SK-N-SH treated with all-trans-retinoic acid at 6 μM for 48 hours (cell line): ENCODE measurements at places on chromosomes 4 and X.

DNA sequence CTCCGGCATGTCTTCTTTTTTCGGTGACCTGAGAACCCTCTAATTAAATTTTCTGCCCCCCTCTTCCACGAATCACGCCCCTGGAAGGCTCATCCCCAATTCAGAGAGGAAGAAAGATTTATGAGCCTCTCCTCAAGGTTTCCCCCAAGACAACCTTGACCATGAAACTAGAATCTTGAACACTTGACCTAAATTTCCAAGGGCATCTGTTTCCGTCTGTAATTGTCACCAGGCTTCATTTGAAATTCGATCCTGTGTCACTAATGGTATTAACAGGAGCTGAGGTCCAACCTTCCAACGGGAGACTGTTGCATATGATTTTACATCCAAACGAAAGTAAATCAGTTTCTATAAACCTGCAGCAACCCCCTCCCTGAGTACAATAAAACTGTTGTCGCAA is 139.9 kb upstream of the ZIC3 start:
- no peak for ATAC-seq

- peak; percentile 96 for ATAC-seq
Observed at GRCh38 chr4:121484633-121485032, 103.8 kb upstream of the QRFPR start.

GRCh38 chr4:16294455-16294854 is 68.2 kb upstream of the TAPT1 start:
- ATAC-seq: no peak

DNA sequence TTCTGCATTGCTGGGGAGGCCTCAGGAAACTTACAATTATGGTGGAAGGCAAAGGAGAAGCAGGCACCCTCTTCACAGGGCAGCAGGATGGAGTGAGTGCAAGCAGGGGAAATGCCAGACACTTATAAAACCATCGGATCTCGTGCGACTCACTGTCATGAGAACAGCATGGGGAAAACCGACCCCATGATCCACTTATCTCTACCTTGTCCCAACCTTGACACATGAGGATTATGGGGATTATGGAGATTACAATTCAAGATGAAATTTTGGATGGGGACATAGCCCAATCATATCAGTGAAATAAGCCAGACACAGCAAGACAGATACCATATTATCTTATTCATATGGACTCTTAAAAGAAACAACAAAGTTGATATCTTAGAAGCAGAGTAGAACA is 134.9 kb downstream of the C4orf33 start:
- ATAC-seq: no peak

GRCh38 chr4:147192679-147193078 is 247.0 kb upstream of the TTC29 start:
- no peak for ATAC-seq

DNA sequence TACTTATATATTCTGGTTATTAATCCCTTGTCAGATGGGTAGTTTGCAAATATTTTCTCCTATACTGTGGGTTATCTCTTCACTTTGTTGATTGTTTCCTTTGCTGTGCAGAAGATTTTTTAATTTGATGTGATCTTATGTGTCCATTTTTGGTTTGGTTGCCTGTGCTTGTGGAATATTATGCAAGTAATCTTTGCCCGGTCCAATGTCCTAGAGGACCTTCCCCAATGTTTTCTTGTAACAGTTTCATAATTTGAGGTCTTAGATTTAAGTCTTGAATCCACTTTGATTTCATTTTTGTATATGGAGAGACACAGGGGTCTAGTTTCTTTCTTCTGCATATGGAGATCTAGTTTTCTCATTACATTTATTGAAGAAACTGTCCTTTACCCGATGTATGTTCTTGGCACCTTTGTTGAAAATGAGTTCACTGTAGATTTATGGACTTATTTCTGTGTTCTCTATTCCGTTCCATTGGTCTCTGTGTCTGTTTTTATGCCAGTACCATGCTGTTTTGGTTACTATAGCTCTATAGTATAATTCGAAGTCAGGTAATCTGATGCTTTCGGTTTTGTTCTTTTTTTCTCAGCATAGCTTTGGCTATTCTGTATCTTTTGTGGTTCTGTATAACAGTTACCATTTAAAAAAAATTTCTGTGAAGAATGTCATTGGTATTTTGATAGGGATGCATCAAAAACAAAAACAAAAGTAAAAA is 34.7 kb downstream of the DIAPH2 start:
- ATAC-seq: no peak
